ENCODE measurements at places on chromosomes 5 and 9.

DNA sequence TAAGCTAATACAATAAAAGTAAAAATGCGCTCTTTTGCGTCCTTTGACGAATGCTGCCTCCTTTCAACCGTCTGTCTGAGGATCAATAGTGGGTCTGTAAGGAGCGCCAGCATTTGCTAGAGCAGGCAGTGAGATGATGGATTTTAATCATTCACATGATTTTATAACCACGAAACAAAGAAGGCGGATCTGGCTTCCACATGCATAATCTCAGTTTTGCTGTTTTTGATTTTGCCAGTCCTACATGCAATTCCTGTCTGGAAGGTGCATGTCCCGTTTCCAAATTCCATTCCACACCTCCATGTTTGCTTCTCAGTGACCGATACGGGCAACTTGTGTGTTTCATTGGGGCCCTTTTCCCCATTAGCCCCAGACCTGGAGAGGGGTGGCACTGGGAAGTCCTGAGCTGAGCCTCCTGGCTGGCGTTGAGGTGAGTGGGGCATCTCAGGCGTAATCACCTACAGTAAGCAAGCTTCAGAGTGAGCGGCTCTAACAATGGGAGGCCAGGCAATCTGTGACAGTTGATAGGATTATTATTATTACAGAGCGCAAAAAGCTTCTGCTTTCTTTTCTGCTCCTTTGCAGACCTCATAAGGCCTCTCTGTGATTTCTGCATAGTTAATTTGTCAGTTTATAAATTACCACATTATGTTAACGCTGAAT lies 405.4 kb downstream of the ZSWIM6 start:
- DNase-seq, result no peak

- no peak for DNase-seq
Measured at GRCh38 chr9:133635098-133635497, 1.1 kb upstream of the DBH start.

GRCh38 chr5:90871391-90871991 lies 312.9 kb downstream of the ADGRV1 start:
- DNase-seq, result no peak

- no peak for DNase-seq
Measured at GRCh38 chr5:63805151-63805550, 157.1 kb downstream of the HTR1A start.

DNA sequence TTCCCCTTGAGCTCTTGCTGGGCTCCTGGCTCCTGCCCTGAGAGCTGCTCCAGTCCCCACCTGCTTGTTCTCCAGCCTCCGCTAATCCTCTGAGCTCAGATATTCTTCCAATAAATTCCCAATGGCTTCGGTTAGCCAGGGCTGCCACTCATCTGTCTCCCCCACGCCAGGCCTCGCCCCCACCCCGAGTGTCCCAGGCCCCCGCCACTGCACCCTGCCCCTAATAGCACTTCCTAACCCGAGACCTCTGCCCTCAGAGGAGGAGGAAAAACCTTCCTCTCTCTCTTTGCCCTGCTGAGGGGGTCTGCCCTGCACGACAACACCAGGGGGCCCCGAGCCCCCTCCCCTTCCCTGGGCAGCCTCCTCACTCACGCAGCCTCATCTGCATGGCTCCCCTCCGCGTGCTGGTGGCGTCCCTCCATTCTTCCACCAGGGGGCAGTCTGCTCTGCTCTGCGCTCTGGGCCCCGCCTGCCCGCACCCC lies 5.4 kb upstream of the LCN15 start:
- no peak for DNase-seq

- DNase-seq, result no peak
Measured at GRCh38 chr5:97418462-97418861, 235.4 kb upstream of the RIOK2 start.

GRCh38 chr9:129712634-129713401 lies 40.0 kb downstream of the PTGES start:
- DNase-seq, result no peak

- no peak for DNase-seq
Measured at GRCh38 chr5:44345871-44346270, 43.3 kb downstream of the FGF10 start.

DNA sequence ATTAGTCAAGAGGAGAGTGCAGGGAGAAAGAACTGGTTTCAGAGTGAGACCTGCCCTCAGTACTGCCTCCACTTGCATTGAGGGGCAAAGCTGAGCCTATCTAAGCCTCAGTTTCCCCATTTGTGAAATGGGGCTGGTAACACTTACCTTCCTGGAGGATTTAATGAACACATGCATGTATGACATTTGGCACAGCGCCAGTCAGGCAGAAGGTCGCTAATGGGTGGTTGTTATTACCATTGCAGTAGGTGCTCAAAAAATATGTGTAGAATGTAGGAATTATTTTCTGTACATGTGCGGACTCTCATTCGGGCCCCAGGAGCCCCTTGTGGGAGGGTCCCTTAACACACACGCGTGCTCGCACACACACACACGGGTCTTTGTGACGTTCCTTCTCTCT lies 10.9 kb downstream of the FAT2 start:
- no peak for DNase-seq

DNA sequence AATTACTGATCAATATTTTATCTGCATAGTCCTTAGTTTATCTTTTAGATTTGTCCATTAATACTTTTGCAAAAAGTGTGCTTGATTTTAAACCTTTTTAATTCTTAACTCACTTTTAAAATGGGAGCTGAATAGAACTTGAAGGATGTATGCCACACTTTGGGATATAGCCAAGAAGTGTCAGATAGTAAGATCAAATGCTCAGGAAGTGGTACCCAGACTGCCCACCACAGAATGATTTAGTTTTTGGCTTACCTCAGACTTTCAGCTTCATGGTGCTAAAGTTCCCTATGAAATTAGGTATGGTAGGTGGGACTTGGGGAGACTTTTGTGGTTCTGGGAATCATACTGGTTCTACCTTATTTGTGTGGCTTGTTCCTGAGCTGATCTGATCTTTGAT lies 14.7 kb downstream of the FOCAD start:
- DNase-seq, result no peak

DNA sequence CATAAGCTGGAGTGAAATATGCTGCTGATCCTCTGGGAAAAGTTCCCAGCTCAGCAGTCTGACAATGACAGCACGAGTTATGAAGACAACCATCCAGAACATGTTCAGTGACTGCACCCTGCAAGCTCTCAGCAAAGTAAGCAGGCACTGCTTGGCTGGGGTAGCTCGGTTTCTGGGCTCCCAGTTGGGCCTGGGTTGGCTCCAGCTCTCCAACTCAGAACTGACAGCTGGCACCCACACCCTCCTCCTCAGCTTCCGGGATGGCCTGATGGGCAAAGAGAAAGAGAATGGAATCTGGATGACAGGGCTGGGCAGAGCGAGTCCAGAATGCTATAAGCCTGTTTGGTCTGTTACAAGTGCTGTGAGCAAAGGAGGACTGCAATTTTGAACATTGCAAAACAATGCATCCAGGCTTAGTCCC lies 185.0 kb downstream of the CSNK1G3 start:
- DNase-seq, result no peak

DNA sequence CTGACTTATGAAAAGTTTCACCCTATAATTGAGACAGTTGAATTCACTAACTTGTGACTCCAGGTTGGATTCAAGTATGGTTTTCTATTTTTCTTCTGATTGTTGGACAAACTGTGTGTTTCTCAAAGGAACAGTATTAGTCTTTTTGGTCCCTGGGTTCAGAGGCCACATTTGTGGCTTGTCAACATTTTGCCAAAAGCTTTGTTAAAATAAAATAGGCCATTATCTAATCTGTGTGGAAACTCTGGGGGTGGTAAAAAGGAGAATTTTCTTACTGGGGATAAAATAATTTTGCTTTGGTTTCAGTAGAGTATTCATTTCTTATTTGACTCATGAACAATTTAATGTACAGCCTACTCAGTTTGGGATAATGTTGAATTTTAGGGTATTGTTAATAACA lies 166.3 kb downstream of the TMEM167A start:
- no peak for DNase-seq

- no peak for DNase-seq
Measured at GRCh38 chr5:44646016-44646415, 162.7 kb upstream of the MRPS30 start.

DNA sequence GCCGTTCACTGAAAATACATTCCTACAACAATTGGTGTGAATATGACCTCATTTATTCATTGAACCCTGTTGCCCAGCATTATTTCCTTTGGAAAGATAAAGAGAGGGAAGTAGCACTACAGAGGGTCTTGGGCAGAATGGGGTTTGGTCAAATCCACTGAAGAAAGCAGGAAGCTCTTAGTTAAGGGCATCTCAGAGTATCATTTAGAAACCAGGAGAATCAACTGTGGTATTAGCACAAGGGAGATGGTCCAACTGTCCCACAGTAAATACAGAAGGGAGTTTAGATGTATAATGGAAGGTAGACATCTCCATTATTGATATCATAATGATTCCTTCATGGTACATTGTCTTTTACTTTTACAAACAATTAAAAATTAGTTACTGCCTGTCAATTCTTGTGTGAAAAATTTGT lies 47.1 kb downstream of the LIX1 start:
- DNase-seq, result no peak

DNA sequence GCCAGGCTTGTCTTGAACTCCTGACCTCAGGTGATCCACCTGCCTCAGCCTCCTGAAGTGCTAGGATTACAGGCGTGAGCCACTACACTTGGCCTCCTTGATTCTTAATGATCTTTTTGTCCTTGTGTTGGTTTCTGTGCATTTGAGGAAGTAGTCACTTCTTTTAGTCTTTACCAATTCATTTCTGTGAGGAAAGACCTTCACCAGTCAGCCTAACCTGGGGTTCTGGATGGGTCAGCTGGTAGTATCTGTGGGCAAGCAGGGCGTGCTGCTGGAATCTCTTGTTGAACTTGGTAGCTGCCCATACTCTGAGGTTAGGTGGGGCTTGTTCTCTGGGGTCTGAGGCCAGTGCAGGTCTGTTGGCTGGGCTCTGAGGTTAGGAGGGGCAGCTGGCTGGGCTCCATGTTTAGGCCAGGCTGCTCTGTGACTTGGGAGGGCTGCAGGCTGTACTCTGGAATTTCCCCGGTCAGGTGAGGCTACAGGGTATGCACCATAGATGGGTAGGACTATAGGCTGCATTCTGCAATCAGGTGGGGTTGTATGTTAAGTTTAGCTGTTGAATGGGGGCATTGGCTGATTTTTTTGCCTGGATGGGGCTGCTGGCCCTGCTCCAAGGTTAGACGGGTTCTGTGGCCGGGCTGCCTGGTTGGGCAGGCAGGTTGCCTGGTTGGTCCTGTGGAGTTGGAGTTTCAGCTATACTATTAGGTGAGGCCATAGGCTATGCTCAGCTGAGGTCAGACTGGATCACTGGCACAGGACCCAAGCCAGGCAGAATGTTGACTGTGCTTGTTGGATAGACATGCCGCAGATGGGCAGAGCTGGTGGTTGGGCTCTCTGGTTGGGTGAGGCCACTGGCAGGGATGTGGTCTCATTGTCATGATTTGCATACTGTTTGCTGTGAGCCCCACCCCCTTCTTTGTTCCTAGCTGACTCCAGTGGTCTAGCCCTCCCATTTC lies 19.2 kb downstream of the UBAP1 start:
- DNase-seq, result no peak

GRCh38 chr9:27328483-27328882 lies 31.5 kb upstream of the EQTN start:
- DNase-seq, result no peak

GRCh38 chr5:54304040-54304439 lies 6.3 kb downstream of the ARL15 start:
- no peak for DNase-seq

- DNase-seq, result no peak
Measured at GRCh38 chr9:124654431-124654830, 116.7 kb downstream of the NR6A1 start.

DNA sequence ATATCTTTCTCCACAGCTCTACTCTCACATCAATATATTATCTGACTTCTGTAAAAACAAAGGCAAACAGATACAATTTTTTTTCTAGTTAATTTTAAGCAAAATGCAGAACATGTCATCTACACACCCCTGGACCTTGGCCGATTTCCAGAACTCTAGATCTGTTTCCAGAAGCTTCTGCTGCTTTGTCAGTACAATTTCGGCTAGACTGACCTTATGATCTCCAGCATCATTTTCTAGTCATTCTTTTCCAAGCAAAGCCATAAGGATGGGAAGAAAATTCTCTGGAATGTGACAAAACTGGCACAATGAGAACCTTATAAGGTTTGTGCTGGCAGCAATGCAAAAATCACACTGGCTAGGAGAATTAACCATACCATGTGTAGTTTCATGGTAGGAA lies 132.8 kb upstream of the MPDZ start:
- DNase-seq, result no peak

- no peak for DNase-seq
Measured at GRCh38 chr9:79542735-79543620, 28.8 kb upstream of the TLE4 start.

- DNase-seq, result no peak
Measured at GRCh38 chr9:79719989-79720388, 148.2 kb downstream of the TLE4 start.

- no peak for DNase-seq
Measured at GRCh38 chr9:100066539-100066938, 32.3 kb downstream of the ERP44 start.

DNA sequence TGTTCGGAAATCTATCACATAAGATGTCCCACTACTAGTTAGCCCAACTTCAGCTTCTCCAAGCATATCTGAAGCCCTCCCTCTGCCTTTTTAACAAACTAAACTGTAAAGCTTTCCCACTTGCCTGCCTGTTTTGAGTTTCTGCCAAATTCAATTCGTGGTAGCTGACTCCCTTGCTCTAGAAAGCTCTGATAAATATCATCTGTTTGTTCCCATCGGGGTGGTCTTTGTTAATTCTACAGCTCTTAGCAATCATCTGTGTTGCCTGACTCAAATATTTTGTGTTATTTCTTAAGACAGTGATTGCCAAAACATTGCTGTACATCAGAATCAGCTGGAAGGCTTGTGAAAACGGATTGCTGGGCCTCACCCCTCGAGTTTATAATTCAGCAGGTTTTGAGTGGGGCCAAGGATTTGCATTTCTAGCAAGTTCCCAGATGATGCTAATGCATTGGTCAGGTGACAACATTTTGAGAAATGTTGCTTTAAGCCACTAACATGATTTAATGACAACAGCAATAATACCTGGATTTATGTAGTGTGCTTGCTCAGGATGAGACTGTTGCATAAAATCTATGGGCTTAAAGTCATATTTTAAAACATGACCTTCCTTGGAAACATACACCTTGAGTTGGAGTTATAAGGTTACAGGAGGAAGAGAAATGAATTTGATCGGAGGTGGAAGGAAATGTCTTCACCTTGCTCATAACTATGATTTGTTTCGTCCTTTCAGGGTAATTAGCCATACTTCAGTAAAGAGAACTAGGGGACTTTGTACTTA lies 631.9 kb downstream of the PSAT1 start:
- no peak for DNase-seq

DNA sequence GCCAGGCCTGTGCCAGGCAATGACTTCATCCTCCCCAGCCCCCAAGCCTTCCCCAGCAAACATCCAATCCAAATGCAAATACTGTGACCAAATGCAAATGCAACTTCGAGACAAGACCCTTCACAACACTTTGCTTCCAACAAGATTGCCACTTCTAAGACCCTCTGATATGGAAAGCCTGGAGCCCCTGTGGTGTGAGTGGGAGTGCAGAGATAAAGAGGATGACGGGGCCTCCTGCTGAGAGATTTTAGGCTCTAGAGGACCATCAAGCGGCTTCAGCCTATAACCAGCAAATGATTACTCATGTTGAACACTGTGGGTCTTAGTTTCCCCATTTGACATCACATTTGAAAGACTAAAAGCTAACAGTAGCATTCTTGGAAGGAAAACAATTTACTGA lies 46.6 kb upstream of the GABRP start:
- DNase-seq, result no peak
